ENCODE measurements at places on chromosomes 2 and 18.

- no peak for DNase-seq
These were observed 67.5 kb downstream of the ZEB2 start for GRCh38 chr2:144452169-144452988.

DNA sequence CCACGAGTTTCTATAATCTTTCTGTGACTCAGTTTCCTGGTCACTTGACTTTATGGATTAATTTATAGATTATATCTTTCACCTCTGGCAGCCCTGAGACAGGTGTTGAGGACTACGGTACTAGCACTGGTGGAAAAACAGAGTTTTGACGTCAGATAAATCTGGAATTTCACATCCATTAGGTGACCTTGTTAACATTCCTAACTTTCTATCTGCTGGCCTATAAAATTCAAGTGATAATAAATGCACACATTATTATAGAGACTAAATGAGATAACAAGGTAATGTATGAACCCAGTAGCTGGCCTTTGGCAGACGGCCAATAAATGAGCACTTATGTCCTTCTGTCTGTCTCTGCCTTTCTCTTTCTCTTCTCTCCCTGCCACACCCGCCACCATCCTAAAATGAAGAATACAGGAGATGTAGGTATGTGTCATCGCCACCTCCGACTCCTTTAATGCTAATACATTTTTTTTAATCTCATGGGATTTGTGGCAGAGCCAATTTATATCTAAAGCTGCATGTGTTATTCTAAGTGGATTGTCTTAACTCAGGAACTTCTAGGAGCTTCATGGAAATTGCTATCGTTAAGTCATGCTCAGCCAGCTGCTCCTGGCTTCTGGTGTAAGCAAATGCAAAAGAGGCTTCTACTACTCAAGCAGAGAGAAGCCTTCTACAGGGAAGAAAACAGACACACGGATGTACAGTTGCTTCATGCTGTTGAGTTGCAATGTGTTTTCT lies 2.3 kb downstream of the TM4SF20 start:
- DNase-seq = no peak

- DNase-seq = no peak
These were observed 132.3 kb upstream of the RND3 start for GRCh38 chr2:150619607-150620330.

DNA sequence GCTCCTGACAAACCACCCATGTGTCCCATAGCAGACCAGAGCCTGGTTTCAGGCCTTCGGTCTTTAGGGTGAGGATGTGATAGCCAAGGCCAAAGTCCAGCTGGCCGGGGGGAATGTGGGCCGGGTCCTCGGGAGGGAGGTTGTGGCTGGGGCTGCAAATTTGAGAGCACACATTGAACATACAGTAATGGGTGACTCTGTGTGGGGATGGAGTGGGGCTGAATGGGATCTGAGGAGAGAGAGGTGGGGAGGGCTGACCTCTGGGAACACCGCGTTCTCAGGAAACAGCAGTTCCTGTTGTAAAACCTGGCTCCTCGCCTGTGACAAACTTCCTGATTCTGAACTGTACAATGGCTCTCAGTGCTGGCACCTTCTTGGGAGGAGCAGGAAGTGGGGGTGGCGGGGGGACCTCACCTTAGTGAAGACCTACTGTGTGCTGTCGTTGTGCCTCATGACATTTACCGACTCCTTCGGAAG lies 48.8 kb downstream of the MCFD2 start:
- DNase-seq = no peak

All from NAMALWA (cell line).